Hematopoietic multipotent progenitor cell treated with erythropoietin and hydrocortisone succinate and interleukin-3 and kit ligand, for 8 days (in vitro differentiated cells): ENCODE measurements at places on chromosomes 2 and 18.

DNA sequence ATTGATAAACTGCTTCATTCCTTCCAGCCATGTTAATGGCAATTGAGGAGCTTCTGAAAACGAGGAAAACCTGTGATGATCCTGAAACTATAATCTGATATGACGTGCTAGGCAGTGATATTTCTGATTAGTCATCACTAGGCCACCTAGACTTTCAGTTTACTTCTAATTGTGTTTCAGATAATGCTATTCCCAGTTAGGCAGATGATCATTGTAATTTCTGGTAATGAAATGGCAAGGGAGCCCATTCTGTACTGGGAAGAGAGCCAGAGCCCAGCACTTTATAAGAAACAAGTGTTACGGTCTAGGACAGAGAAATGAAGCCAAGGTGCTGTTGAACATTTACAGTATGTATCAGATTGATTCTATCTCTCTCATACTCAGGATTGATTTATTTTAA, 106.2 kb downstream of the CPO start:
- DNase-seq: no peak

DNA sequence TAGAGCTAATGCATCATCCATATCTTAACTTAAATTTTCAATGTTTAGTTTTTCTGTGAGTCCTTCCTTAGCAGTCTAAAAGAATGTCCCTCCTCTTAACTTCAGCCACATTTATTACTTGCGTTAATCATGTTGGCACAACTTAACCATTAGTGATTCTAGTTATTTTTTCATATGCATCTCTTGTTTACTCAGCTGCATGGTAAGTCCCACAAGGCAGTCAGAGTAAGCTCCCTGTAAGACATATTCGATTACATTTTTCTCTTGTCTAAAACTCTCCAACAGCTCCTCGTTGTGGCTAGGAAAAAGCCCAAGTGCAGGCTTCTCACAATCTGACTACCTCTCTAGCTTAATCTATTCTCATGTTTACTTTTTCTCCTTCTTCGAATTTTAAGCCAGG, 2045.3 kb upstream of the PIK3C3 start:
- DNase-seq: no peak

DNA sequence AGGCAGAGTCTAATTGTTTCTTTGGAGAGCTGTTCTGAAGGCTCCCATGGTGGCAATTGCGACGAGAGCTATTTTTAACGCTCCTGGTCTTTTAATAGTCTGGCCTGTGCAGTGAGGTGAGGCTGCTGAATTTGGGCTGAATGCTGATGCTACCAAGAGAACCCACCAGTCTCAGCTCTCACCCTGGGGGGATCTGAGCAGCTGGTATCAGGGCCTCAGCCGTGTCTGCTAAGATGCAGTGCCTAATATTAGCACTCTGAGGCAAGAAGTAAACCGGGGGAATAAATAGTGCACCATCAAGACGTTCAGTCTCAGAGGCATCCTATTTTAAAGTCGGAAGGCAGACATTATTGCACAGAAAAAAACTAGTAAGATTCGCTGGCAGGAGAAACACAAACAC, 214.8 kb upstream of the PID1 start:
- DNase-seq: no peak

DNA sequence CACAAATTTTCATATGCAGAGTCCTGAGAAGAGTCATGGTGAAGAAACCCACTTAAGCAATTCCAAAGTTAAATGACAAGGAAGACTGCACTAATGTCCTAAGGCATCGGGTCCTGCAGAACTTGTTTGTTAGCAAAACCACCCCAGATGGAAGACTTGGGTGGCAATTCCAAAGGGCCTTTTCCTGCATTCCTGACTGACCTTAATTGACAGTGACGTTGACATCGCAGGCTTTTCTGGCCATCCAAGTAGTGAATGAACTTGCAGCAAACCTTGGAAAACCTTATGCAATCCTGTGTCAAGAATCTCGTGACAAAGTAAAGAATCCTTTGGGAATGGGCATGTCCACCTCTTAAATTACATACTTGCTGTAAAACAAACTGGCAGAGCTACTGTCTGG, 112.5 kb upstream of the SH3BP4 start:
- DNase-seq: no peak

DNA sequence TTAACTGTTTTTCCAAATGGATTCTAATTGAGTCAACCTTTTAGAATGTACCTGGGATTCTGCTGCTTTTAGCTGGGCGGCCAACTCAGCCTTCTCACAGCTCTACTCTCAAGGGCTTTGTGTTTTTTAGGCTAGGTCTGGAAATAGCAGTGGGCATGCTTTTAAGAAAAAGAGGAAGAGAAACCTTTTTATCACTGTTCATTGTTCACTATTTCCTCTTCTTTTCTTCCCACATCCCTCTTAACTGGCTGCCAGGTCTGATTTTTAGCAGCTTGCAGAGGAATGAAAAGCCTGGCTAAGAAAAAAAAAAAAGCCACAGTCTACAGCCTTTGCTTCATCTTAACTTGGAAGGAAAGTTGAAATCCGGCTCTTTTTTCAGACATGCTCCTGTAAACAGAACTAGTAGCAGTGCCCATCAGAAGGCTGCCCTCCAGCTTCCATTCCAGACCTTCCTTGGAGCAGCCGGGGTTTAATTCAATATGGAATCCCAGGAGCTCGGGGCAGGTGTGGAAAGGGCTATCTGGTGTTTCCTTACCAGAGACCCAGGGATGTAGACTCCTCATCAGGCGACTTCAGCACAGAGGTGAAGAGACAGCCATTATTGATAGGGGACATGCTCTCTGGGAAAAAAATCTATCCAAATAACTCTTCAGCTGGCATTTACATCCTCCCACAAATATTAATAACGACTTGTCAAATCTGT, 230.7 kb downstream of the MYO3B start:
- DNase-seq: no peak

- DNase-seq: no peak
Measured at GRCh38 chr18:22398464-22398863, 19.3 kb downstream of the CTAGE1 start.

- DNase-seq: peak; percentile 58
Measured at GRCh38 chr2:63888490-63889402, 47.0 kb downstream of the UGP2 start.

- no peak for DNase-seq
Measured at GRCh38 chr18:24380163-24380747, 17.4 kb downstream of the OSBPL1A start.

- no peak for DNase-seq
Measured at GRCh38 chr2:103605071-103605780, 843.4 kb downstream of the TMEM182 start.

DNA sequence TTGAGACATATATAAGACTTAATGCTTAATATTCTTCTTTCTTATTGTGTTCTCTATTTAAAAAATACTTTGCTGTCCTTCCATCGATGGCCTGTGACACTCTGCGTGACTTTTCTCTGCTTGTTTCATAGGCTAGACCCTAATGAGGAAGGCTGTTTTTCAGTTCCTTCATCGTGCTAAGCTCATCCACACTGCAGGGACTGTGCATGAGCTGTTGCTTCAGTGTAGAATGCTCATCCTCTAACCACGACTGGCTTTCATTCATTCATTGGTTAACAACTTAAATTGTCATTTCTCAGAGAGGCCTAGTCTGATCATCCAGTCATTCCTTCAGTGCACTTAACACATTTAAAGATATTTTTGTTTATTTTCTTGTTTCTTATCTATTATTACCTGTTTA, 134.4 kb downstream of the CCDC85A start:
- no peak for DNase-seq

DNA sequence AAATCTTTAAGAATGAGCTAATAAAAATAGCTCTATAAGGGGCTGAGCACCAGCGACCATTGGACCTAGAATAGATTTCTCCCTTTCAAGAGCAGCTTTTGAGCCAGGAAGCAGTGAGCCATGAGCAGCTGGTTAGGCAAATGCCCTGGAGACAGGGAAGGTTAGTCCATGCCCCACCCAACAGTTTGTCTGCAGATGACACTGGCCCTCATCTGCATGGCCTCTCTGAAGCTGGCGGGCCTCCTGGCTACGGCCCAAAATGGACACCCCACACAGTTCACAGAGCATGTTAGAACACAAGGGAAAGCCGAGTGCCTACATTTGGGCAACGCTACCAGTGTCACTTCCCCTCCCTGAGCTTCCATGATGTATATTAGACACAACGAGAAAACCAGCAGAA, 201.1 kb downstream of the MGAT5 start:
- no peak for DNase-seq

DNA sequence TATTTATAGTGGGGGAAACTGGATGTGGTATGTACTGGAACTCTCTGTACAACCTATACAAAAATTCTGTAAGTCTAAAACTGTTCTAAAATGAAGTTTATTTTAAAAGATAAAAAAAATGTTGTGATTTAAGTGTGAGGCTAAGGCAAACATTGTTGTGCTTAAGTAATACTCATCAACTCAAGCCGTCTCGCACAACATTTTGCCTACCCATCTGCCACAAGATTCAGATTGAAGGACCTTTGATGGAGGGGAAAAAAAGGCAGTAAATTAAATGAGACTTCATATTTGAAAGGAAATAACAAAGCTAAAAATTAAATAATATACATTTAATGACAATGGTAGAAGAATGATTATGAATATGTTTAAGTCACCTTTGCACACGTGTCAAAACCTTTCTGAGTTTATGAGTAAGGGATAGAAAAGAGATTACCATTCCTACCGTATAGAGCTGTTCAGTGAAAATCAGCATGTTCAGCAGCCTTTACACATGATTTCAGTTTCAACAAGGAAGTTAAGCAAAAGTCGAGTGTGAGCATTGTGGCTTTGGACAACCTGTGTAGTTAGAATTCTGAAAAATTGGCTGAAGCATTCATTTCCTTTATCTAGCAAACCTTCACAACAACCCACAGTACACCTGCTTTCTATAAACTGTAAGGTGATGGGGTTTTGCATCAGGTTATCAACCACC, 499.3 kb downstream of the IRS1 start:
- no peak for DNase-seq

- DNase-seq: peak; percentile 10
Measured at GRCh38 chr2:20431772-20432171, 15.1 kb upstream of the RHOB start.

DNA sequence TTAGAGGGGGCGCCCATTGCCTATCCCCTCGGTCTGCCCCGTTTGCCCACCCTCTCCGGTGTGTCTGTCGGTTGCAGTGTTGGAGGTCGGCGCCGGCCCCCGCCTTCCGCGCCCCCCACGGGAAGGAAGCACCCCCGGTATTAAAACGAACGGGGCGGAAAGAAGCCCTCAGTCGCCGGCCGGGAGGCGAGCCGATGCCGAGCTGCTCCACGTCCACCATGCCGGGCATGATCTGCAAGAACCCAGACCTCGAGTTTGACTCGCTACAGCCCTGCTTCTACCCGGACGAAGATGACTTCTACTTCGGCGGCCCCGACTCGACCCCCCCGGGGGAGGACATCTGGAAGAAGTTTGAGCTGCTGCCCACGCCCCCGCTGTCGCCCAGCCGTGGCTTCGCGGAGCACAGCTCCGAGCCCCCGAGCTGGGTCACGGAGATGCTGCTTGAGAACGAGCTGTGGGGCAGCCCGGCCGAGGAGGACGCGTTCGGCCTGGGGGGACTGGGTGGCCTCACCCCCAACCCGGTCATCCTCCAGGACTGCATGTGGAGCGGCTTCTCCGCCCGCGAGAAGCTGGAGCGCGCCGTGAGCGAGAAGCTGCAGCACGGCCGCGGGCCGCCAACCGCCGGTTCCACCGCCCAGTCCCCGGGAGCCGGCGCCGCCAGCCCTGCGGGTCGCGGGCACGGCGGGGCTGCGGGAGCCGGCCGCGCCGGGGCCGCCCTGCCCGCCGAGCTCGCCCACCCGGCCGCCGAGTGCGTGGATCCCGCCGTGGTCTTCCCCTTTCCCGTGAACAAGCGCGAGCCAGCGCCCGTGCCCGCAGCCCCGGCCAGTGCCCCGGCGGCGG, 1.7 kb downstream of the MYCN start:
- no peak for DNase-seq

DNA sequence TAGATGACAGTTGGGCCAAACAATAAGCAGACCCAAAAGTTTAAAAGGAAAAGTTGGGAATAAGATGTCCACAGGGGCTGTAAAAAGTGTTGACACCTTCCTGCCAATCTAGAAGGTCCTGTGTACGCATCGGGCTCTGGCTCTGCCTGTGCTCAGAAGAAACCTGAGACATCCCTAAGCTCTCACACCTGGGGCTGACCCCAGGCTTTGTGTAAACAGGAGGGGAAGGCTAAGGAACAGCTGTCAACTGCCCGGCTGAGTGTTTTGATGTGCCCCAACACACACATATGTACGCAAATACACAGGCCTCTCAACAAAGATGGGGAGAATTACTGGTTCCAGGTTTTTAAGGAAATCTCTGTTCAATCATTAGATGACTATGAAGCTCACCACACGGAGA, 59.5 kb downstream of the TMEM131 start:
- no peak for DNase-seq

DNA sequence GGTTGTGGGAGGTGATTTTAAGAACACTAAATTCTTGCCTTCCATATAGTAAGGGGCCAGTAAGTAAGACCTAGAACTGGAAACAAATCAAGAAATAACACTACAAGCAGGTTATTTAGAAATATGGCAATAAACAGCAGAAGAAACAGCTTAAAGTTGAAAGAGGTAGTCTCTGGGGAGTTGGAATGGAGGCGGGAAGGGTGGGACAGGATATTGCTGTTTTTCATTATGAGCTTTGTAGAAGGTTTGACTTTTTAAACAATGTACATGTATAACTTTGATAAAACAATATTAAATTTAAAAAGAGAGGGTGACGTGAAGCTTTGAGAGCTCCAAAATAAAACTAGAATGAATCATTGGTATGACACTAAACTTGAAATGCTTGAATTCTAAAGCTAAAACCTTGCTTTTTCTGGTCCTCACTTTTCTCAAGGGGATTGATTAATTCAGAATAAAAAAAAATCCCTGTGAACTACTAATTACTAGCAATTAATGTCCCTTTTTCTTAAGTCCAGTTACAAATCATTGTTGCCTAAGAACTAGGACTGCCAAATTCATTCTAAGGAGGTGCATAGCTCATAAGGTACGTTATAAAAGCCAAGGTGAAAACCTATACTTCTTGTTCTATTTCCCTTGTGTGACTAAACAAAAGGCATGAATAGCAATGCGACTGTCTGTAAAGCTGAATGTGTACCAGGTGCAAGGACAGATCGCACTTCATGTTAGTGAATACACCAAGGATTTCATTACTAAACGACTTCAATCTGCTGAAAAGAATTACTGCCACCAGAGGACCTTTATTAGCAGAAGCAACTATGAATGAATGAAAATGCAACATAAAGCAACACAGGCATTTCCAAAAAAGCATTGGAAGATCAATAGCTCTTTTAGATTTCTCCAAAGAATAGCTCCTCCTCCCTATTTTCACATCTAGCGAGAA, 177.5 kb downstream of the RBM43 start:
- no peak for DNase-seq

DNA sequence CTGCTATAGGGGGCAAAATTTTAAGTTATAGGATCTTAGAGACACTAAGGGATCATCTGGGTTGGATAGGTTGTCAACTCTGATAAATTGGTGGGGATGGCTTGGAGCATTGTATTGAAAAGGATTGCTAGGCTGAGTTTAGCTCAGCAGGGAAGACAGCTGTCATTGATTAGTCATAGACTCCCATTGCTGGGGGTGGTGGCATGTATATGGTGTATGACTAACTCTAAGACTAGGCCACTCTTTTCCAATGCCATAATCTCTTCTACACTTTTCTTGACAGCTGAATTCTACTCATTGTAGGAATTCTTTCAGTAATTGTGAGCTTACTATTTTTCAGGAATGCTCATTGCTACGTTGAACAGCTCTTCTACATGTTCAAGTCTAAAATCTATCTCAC, 81.3 kb upstream of the PELI1 start:
- DNase-seq: no peak
